ENCODE measurements at places on chromosomes 3 and 15.

- DNase-seq = no peak
Observed at GRCh38 chr3:154059833-154060232, 61.4 kb upstream of the ARHGEF26 start.

- no peak for DNase-seq
Observed at GRCh38 chr3:56055546-56055945, 412.7 kb downstream of the ERC2 start.

DNA sequence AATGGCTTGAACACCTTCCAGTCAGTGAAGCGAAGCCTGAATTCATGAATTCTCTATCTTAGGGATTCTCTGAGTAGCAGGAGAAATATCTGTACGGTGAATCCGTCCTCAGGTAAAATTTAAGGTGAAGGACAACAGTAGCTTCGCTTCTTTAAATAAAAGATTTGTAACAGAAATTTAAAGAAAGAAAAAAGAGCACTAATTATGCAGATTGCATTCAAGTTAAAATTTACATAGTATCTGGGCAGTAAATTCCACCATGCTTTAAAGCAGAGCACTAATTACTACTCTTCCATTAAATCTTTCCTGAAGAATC is 282.6 kb downstream of the FGF12 start:
- DNase-seq = no peak

DNA sequence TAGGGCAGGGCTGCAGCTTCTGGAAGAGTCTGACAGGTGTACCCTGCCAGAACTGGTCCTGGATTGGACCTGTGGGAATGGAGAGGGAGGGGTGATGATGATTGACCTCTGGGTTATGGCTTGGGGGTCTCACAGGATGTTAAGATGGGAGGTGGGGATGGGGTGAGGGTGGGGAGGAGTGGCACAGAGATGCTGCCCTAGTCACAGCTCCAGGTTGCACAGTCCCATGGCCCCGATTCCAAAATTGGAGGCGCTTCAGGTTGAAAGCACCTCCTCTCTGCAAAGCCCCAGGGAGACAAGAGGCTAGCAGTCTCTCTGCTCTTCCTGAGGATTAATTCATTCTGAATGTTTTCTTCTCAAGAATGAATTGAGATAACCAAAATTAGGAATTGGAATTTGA is 101.4 kb downstream of the FAM43A start:
- DNase-seq = no peak

DNA sequence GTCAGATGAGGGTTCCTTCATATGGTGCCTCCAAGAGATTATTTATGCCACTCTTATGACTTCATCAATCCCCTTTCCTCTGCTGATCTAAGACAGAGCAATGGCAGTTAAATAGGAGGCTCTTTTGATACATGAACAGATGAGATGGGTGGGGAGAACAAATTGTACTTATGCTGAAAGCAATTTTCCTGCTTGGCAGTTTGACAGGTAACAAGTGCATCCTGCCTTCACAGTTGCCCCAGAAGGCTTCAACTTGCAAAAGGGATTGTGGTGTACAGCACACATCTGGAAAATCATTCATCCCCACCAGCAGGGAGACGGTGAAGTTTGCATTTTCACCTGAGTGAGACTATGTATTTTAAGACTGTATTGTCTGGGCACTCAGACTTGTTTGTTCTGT is 27.3 kb downstream of the ENTPD3 start:
- DNase-seq = no peak

- no peak for DNase-seq
Observed at GRCh38 chr15:51621155-51621765, 1.3 kb downstream of the DMXL2 start.

DNA sequence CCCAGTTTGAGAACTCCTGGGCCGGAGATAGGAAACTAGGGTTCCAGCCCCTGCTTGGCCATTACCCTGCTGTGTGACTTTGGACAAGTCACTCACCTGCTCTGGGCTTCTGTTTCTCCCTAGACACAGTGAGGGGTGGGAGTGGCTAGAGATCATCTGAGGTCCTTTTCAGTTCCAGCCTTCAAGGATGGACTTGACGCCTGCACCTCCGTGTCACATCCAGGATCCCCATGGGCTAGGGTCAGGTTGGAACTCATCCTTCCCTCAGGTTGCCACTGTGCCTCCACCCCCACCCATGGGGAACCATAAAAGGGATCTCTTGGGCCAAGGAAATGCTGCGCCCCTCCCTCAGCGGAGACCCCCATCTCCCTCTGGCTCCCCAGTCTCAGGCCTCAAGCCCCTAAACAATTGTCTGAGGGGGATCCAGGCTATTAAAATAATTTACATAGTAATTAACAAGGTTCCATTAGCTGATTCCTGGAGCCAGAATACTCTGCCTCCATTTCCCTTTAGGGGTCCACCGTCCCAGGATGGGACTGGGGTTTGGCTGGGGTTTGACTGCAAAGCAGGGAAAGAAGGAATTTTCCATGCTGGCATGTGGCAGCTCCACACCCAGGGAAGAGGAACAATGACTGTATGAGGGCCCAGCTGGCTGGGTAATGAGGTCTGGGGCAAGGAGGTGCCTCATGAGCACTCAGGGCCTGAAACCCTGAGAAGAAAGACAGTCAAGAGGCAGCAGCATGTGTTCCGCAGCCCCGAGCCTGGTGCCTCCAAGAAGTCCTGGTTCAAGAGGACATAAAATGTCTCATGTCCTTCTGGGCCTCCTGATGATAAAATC is 177.7 kb downstream of the SMAD6 start:
- DNase-seq = no peak

DNA sequence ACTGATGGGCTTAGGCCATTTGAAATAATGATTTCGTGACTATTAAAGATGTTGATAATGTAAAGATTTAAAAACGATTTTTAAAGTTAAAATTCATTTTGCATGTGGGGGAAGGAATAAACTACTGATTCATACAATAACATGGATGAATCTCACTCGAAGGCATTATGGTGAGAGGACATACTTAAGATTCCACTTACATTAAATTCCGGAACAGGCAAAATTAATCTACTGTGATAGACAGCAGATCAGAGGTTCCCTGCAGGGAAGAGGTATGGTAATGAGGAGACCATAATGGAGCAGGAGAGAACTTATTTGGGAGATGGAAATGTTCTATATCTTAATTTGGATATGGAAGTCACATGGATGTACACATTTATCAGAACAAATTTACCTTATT is 28.4 kb upstream of the RAB6B start:
- no peak for DNase-seq

DNA sequence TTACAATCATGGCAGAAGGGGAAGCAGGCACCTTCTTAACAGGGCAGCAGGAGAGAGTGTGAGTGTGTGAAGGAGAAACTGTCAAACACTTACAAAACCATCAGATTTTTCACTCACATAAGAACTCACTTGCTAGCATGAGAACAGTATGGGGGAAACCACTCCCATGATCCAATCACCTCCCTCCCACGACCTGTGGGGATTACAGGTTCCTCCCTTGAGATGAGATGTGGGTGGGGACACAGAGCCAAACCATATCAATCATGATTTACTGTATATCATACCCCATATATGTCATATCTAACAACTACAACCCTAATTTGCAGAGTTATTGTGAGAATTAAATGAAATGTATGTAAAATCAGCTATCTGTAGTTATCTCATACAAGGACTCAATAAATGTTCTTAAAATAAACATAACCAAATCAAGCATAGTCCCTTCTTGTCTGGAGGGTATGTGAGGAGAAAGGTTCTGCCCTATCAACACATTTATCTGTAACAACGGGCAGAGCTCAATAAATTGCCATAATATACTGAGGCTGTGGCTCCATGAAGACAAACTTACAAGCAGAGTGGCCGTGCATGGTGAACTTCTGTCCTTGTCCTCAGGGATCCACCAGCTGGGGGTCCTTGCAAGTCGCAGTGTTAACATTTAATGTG is 504.7 kb downstream of the SOX2 start:
- DNase-seq = no peak

DNA sequence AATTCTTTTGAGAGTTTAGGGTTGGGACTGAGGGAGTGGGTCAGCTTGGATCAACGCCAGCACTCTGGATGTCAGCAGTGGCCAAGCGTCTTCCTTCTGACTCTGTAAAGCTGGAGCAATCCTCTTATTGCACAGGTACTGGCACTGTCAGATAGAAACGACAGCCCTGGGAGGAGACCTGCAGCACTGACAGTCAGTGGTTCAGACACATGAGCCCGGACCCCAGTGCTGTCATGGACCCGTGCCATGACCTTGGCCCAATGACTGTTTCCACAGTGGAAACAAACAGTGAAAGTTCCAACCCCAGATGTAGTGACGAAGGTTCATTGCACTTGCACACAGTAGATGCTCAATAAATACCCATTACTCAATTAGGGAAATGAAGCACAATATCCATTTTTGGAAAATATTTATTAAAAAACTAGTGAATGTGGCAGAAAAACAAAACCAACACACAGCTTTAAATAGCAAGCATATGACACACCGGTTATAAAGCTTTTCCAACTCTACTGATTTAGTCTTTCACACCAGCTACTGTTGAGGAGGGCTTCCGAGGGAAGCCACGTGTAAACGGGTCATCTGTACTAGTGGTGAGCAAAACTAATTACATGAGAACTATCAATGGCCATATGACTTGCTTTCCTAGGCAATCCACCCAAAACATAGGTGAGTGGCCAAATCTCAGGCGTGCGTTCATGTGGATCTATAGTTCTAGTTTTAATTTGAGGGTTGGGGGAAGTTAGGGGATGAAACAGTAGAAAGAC is 22.1 kb downstream of the SIAH2 start:
- DNase-seq = no peak

DNA sequence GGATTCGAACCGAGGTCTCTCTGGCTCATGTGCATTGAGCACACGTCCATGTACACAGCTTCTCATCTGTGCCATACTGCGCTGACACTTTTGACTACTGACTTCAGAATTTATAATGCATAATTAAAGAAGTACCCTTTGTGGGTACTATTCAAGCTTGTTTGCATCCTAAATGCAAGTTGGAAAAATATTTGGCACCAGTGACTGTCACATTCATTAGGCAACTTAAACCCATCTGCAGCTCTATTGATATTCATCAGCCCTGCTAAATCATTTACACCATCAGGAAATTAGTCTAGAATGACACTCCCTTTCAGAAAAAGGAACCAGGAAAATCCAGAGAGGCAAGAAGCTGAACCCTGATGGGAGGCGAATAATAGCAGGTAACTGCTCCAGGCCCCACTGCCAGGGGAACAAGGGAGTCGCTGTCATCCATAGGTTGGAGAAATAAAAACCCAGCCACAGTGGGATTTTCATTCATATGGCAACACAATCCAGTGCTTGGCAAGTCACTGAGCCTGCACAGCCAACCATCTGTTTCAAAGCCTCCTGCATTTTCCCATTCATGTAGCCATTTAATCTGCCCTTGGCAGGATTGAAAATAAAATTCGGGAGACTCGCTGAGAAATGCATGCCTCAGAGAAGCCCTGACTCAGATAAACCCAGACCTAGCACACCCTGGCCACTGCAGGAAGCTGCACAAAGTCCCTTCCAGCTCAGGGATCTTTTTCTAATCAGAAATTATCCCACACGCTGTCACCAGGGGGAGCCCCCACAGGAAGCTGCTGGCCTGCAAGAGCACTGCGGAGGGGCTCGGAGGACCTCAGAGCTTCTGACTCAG is 103.0 kb upstream of the VEPH1 start:
- DNase-seq = peak; percentile 97

DNA sequence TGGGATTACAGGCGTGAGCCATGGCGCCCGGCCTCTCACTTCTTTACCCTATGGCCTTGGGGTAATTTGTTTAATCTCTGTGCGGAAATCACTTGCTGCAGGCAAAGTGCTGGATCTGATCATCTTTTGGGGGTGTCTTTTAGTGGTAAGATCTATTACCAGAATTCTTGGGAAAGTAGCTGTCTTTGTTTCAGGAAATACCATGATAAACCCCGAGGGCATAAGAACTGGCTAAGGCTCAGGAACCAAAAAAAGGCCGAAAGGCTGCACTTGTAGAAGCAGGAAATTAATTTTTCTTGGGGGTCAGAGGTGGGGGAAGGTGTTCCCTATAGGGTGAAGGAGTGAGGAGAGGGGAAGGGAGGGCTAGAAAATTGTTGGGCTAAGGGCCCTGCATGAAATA is 22.7 kb upstream of the IGF2BP2 start:
- DNase-seq = no peak

DNA sequence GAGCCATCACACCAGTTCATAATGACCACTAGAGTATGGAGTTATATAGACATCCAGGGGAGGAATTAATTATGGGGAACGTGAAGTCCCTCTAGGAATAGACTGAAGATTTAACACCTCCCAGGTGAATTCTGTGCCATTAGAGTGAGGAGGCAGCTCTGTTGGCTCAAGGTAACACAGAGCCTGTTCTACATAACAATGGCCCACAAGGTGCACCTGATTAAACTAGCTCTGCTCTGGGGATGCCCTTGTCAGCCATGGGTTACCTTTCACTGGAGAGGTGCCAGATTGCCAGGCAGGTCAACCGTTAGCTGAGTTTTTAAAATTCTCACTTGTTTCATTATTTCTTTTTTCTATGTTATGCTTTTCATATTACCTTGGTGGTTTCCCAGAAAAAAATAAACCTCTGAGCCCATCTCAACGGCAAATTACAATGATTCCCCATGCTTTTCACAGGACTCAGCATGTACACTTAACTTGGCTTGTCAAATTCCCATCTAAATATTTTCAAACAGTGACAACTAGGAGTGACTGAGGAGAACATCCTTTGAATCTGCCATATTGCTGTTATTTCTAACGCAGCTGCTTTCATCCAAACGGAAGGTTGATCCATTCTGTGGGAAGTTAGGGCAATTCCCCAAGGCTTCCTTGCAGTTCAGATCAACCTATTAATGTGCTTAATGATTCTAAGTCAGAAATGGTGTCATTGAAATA is 512.9 kb downstream of the MCTP2 start:
- no peak for DNase-seq

GRCh38 chr3:45084361-45084760 is 58.3 kb downstream of the CLEC3B start:
- DNase-seq = no peak

- no peak for DNase-seq
Observed at GRCh38 chr3:126028096-126028495, 55.8 kb downstream of the SLC41A3 start.

DNA sequence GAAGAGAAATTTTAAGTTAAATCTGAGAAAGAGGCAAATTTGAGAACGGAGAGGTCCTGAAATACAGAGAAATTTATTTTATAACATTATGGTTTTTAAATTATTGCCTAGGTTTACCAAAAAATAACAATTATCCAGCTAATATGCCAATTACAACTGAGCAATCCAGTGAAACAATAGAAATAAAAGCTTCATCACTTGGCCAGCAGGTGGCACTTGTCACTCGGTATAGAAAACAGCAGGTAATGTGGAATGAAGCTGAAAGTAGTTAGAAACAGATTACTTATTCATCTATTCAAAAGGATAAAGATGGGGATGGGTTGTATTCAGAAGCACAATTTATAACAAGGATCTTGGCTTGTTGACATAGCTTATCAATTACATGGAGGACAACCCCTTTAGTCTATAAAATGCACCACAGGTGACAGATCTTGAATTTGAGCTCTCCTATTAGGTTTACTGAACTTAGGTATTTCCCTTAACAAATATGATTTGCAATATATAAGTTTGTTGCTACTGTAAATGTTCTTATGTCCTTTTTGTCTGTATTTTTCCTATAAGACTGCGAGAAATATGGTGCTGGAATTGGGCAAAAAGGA is 70.1 kb upstream of the GUCA1C start:
- peak; percentile 7 for DNase-seq
